ENCODE measurements at places on chromosomes 5 and 9.
A peak's percentile ranks its signal among the peaks of the same experiment; 100 is the strongest.

- no peak for DNase-seq
These were observed 433.2 kb downstream of the SEMA5A start for GRCh38 chr5:9112520-9113291.

DNA sequence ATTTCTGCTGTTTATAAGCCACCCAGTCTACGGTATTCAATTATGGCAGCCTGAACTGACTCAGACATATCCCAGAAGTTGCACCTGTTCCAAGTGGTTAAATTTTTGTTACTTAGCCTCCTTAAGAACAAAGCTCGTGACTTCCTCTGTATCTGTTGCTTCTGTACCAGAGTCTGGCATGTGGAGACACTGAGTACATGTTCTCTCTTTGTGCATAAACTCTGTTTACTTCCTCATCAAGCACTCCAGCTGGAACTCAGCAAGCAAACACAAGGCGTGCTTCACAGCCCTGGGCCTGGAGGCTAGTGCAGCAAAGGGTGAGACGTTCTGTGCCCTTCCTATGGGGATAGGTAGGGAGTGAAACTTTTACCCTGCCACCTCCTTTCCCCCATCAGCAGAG is 19.0 kb downstream of the C9orf152 start:
- no peak for DNase-seq

DNA sequence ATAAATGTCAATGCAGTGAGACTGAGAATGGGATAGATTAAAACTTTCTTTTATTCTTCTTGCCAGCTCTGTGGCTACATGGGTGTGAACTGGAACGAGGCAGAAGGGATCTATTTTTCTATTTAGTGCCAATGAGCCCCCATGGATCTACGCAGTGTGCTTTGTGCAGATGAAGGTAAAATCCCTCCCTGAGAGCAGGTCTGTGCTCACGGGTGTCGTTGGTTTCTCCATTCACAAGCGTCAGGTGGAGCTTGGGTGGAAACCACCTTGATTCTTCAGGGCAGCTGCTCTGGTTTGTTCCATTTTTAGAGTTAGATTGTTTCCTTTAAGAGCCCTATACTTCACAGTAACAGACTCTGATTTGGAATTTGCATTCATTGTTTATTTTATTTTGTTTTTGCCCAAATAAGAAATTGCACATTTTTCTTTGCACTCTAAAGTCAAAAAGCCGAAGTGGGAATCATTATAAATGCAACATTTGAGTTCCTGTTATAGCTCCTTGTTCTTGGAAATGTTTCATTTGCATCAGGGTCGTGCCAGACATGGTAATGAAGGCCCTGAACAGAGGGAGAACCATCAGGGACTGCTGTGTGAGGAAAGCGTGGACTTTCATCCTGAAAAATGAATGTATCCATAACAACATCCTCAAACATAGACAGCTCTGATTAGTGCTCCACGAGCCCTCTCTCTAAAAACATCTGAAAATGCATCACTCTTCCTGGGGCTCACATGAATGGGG is 31.1 kb upstream of the BICD2 start:
- no peak for DNase-seq

DNA sequence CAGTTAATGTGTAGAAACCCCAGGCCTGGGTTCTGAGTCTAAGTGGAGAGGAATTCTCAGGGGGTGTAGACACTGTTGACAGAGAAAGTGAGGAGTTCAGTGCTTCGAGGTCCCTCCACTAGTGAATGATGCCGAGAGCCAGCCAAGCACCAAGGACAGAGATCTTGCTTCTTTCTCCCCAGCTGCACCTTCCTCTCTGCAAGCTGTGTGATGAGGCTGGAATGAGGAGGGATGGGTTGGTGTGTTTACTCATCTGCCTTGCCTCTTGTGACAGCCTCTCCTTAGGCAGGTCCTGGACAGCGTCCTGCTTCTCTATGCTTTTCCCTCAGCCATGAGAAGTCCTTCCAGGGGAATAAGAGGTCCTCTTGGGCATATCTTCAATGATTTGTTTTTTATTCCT is 35.3 kb downstream of the HNRNPH1 start:
- DNase-seq = no peak

DNA sequence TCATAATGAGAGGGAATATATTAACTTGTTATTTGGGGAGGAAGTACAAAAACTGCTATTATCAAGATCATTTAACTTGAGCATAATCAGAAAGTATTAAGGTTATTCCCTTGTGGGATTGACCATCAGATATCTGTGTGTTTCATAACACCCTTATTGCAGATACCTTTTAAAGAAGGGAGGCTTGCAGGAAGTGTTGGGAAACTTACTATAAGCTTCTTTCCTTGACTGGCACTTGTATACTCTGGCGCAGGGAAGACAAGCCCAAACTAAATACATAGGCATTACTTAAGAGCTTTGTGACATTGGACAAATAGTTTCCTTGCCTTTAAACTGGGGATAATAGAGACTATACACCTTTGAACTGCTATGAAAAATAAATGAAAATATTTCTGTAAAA is 50.9 kb downstream of the PIK3R1 start:
- no peak for DNase-seq

DNA sequence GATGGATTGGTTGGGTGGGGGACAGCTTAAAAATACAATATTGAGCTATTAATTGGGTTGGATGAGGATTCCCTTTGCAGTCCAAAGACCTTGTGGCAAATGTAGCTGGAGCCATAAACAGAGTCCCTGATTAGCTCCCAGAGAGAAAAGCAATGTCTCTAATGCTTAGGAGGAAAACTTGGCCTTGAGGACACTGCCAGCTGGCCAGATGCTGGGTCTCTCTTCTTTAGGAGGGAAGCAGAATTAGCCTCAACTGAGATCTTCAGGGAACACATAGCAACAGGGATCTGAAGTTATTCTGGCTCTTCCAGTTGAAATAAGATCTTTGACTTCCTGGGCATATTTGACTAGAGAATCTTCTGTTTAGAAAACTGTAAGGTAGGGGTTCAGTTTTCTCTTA is 121.7 kb upstream of the WWC1 start:
- no peak for DNase-seq

GRCh38 chr9:94804316-94804715 is 77.8 kb downstream of the AOPEP start:
- DNase-seq = no peak

GRCh38 chr5:163460562-163461171 is at the start of gene HMMR:
Gene HMMR (plus strand): TSS chr5:163460632. CDS start chr5:163460693, 61 bp downstream.
- no peak for DNase-seq

- no peak for DNase-seq
These were observed 38.5 kb downstream of the CYSTM1 start for GRCh38 chr5:140213370-140213983.

GRCh38 chr9:3526997-3527940 is 1.5 kb upstream of the RFX3 start:
- DNase-seq = no peak

DNA sequence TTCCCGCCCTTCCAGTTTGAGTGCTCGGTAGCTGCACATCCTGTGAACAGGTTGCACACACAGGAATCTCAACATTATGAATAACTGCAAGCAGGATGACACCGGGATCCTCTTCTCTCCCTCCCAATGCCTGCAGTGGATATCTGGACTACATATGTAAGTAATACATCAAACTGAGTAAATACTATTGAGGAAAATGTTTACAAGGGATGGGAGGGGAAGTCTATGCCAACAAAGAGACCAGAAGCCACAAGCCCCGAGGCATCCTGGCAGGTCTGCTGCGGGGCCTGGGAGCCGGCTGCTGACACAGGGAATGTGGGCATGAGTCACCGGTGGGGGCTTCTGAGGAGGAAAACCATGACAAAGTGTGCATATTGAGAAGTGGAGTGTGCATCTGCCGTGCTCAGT is 8.6 kb upstream of the ANKRD33B start:
- DNase-seq = peak; percentile 84

GRCh38 chr9:115517335-115518075 is 399.5 kb upstream of the TNC start:
- DNase-seq = peak; percentile 32

- DNase-seq = no peak
These were observed 3.8 kb downstream of the SPRY4 start for GRCh38 chr5:142320851-142321560.

Measured in HFF-Myc (cell line).